ENCODE measurements at places on chromosomes 1 and 21.

DNA sequence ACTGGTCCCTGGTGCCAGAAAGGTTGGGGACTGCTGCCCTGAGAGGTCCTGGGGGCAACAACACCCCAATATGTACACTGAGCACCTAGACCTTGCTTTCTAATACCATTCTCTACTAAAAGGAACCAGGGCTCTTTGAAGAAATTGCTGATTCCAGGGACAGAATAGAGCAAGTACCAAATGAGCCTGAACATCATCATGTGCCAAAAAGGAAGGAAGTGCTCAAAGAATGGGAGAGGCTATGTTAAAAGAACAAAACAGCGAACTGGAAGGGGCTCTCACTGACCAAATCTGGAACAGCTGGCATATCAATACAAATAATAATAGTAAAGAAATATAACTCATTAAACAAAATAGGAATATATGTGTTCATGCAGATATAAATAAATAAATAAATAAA lies 50.8 kb downstream of the PIK3R3 start:
- no peak for DNase-seq

DNA sequence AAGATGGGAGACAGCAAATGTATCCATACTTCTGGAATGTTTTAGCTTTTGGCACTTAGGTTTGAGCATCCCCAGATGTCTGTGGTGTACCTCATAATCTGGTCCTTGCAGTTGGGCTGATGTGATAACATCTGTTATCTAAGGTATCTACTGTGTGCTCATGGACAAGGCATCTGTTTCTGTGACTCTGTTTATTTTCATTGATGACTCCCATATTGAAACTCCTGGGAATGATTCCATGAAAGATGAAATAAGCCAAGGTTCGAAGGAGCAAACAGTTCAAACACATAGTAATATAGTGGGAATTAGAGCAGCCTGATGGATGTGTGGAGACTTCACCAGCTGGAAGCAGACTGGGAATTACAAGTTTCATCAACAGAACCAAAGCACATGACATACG lies 20.7 kb upstream of the TRIM45 start:
- DNase-seq = no peak

- DNase-seq = no peak
Observed at GRCh38 chr1:42484382-42484781, 21.3 kb downstream of the CCDC30 start.

DNA sequence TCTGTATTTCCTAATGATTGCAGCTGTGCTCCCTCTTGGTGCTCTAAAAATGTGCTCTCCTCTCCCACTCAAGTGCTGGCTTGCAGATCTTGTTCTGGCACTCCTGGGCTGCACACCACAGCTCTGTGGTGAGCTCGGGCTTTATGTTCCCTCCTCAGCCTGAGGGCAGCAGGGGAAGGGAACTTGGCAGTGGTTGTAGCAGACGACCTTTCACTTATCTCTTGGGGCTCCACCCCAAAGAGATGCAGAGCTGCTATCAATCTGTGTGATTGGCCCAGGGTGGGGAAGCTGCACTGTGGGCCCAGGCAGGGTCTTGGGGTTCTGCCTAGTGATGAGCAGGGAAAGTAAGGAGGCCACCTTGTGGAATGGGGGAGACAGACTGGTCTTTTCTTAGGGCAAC lies 143.5 kb upstream of the GORAB start:
- no peak for DNase-seq

DNA sequence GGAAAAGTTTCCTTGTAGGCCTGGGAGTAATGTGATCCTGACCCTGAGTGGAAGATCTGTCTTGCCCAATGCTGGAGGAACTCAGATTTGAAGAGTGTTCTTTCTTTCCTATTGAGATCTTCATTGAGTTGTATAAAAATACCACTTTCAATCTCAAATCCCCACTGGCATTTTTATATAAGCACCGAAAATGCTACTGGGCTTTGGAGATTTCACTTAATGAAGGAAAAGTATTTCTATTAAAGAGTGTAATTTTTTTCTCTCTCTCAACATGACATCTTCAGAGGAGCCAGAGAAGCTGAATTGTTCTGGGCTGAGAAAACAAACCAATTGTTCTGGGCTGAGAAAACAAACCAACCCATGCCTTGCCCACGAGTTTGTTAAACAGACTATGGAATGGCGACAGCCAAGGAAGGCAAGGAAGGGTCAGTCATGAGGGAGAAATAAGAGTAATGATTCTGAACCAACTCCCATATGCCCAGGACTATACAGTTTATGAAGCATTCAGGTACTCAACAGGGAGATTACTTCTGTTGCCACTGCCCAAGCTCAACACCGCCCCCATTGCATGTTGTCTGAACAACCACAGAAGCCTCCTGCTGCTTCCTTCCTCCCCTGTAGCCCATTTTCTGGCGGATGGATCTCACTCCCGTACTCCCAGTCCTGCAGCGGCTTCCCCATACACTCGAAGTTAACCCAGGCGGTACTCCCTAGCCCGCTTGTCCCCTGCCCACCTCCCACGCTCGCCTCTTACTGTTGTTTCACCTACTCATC lies 103.2 kb downstream of the BEND5 start:
- no peak for DNase-seq

GRCh38 chr1:11568687-11569086 lies 85.5 kb downstream of the FBXO2 start:
- DNase-seq = no peak

DNA sequence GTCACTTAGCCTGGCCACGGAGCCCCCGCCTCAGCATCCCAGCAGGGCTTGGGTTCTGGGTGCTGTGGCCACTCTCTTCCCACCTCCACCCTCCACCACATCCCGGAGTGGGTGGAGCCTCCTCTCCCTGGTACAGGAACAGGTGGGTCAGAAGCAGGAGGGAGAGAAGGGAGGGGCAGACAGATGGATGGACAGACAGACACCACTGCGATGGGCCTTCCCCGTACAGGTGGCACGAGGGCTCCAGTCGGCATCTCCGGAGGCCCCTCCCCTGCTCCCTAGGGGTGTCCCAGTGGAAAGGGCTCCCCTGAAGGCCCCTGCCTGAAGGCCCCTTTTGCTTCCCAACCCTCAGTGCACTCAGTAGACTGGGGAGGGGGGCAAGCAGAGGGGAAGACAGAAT lies 96.9 kb upstream of the TARDBP start:
- DNase-seq = no peak

DNA sequence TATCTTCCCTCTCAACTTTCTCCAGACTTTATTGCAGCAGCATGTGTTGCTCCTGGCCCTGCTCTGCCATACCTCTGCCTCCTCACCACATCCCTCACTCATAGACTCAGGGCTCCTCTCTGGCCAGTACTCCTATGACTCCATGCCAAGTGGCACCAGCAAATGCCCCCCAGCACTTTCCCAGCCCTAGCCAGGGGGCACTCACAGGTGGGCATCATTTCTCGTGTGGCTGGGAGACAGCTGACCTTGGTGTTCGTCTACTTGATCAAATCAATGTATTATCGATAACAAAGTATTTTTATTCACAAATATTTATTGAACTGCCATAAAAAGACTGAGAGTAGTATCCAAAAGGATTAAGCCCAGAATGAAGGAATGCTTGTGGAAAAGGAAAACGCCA lies 418.2 kb downstream of the FAM72C start:
- DNase-seq = no peak

- no peak for DNase-seq
Observed at GRCh38 chr1:32126770-32127169, 18.9 kb downstream of the KPNA6 start.

GRCh38 chr21:40846103-40846502 lies 855 bp downstream of the DSCAM start:
- no peak for DNase-seq
